Psoas muscle (tissue), 8 donors: ENCODE measurements at places on chromosomes 16 and 17. TPM values are rescaled to one million over a fixed set of nuclear protein-coding genes. Genes with fewer than 3 reads are reported as not detected.

The RASL10B gene
- polyA plus RNA-seq: 10.7 TPM

The PLD2 gene
- polyA plus RNA-seq: 4.2 TPM

- no peak for DNase-seq
Measured at GRCh38 chr16:74492976-74493375, 71.7 kb upstream of the CLEC18B start.

DNA sequence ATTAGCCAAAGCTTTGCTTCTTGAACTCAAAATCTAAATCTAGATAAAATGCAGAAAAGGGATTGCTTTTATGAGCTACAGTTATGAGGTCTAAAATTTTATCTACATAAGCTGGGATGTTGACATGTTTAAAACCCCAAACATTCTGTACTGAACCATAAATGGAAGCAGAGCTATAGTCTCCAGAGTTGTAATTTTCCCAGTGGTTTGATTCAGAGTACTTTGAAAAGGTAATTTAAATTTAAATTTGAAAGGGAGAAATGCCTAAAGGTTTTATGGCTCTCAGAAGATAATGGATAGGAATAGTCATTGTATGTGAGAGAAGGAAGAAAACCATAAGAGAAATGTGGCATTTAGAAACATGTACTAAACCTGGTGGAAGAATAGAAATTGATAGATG lies 163.2 kb downstream of the PPM1E start:
- no peak for DNase-seq

DNA sequence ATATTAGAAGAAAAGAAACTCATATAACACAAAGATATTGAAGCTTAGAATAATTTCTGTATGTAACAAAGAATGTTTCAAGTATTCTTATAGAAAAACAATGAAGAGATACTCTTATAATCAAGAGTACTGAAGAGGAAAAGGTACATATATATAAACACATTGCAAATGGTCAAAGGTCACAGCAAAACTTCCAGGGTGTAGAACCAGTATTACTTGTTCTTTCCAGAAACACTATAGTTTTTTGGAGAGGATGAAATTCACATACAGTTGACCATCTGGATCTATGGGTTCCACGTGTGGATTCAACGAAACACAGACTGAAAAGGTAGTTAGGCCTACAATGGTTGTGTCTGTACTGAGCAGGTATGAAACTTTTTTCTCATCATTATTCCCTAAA lies 22.6 kb downstream of the PRPSAP1 start:
- DNase-seq: no peak

GRCh38 chr17:15512071-15512709 lies 44.8 kb upstream of the CDRT4 start:
- DNase-seq: no peak
